ENCODE measurements at places on chromosomes 7 and 10. TPM values are rescaled to one million over a fixed set of nuclear protein-coding genes. Genes with fewer than 3 reads are reported as not detected.

The TM9SF3 gene
- total RNA-seq: 63.1 TPM

The CH25H gene
- not detected for total RNA-seq

The UNC5B gene
- total RNA-seq: 1.7 TPM

The SEMA3E gene
- not detected for total RNA-seq

The SPAG6 gene
- total RNA-seq: not detected

The C1GALT1 gene
- 31.6 TPM for total RNA-seq

The GIMAP8 gene
- total RNA-seq: not detected

The EBLN1 gene
- total RNA-seq: not detected

The TMEM270 gene
- total RNA-seq: 0.23 TPM

The PTF1A gene
- not detected for total RNA-seq

The SPOCK2 gene
- not detected for total RNA-seq

The OPN1SW gene
- total RNA-seq: not detected

The KCNH2 gene
- 0.34 TPM for total RNA-seq

The GALNT17 gene
- total RNA-seq: not detected

The FZD8 gene
- 55.9 TPM for total RNA-seq

The IDI2 gene
- total RNA-seq: not detected

The ACHE gene
- 0.27 TPM for total RNA-seq

The SORBS1 gene
- total RNA-seq: 0.50 TPM

The NAT16 gene
- total RNA-seq: not detected

The FRAT1 gene
- 4.3 TPM for total RNA-seq

The GIMAP2 gene
- 3.4 TPM for total RNA-seq

The ERVW-1 gene
- total RNA-seq: not detected

The NUTM2E gene
- not detected for total RNA-seq

The ASL gene
- 49.7 TPM for total RNA-seq

The MPP7 gene
- 0.27 TPM for total RNA-seq

The HTR7 gene
- 16.8 TPM for total RNA-seq

The ASB10 gene
- not detected for total RNA-seq

The ACSM6 gene
- total RNA-seq: not detected

The RNF32 gene
- total RNA-seq: 1.7 TPM

The SYT15 gene
- total RNA-seq: 0.08 TPM

The THAP5 gene
- total RNA-seq: 19.4 TPM

The LLCFC1 gene
- total RNA-seq: not detected

The NME8 gene
- not detected for total RNA-seq

The NKX6-2 gene
- not detected for total RNA-seq

The VGF gene
- total RNA-seq: 45.2 TPM

The ZNF853 gene
- total RNA-seq: 0.88 TPM

The ZCCHC24 gene
- total RNA-seq: 6.4 TPM

The H2BK1 gene
- not detected for total RNA-seq

The ADCK2 gene
- total RNA-seq: 27.6 TPM

The STEAP1B gene
- total RNA-seq: 0.08 TPM

The RAPGEF5 gene
- total RNA-seq: 0.84 TPM

The SFXN4 gene
- 30.4 TPM for total RNA-seq

The KIN gene
- 11.7 TPM for total RNA-seq

The LRRC61 gene
- total RNA-seq: not detected

The CALML3 gene
- not detected for total RNA-seq

The HYCC1 gene
- total RNA-seq: 24.7 TPM

The LBX1 gene
- not detected for total RNA-seq

The CDC123 gene
- total RNA-seq: 469 TPM

The HERC4 gene
- total RNA-seq: 30.4 TPM

The DNAJC12 gene
- 0.98 TPM for total RNA-seq

The RET gene
- 0.06 TPM for total RNA-seq

The SEPHS1 gene
- 68.3 TPM for total RNA-seq

The ASZ1 gene
- not detected for total RNA-seq

The SFTPA2 gene
- total RNA-seq: not detected

The FAM180A gene
- total RNA-seq: not detected

The UBN2 gene
- total RNA-seq: 1.4 TPM

The LEP gene
- not detected for total RNA-seq

The ABCC2 gene
- 0.90 TPM for total RNA-seq
